ENCODE measurements at places on chromosomes 4 and X. TPM values are rescaled to one million over a fixed set of nuclear protein-coding genes. Genes with fewer than 3 reads are reported as not detected.

NXT2 gene
- 1.2 TPM for total RNA-seq

IBSP gene
- total RNA-seq, result not detected

OTOP1 gene
- total RNA-seq, result not detected

SCRG1 gene
- 1.1 TPM for total RNA-seq

MTNR1A gene
- total RNA-seq, result not detected

DNA sequence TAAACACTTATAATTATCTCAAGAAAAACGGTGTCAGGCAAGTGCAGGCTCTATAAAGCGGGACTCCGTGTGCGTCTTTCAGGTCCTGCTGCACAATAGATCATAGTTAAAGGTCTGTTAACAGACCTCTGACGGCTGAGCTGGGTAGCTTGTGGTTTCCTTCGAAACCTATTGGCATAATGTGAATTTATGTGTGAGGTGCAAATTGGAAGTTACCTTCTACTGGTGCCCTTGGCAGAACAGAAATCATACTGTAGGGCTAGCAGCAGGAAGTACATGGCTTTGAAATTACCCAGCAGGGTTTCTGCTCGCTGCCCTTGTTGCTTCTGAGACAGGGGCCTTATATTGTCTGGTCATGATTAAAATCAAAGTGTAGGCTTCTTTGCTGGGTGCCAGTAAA is 216.4 kb upstream of the HAND2 start:
- DNase-seq, result no peak

DNA sequence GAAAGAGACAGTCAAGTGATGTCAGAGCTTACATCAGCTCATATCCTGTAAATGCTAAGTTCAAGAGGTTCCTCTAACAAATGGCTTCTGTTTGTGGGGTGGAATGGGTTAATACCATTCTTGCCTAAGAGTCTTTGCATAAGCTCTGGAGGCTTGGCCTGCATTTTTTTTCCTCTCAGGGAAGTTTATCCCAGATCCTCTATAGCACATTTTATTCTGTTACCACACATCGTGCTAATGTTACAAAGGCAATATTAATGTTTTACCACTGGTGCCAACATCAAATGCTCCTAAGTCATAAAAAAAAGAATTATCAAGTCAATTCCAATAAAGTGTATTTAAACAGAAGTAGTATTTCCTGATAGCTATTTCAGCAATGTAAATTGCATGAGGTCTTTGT is 2.9 kb upstream of the ADH6 start:
- no peak for DNase-seq

Measured in cardiac septum (tissue), 1 donor.